ENCODE measurements at places on chromosomes 2 and 18.

DNA sequence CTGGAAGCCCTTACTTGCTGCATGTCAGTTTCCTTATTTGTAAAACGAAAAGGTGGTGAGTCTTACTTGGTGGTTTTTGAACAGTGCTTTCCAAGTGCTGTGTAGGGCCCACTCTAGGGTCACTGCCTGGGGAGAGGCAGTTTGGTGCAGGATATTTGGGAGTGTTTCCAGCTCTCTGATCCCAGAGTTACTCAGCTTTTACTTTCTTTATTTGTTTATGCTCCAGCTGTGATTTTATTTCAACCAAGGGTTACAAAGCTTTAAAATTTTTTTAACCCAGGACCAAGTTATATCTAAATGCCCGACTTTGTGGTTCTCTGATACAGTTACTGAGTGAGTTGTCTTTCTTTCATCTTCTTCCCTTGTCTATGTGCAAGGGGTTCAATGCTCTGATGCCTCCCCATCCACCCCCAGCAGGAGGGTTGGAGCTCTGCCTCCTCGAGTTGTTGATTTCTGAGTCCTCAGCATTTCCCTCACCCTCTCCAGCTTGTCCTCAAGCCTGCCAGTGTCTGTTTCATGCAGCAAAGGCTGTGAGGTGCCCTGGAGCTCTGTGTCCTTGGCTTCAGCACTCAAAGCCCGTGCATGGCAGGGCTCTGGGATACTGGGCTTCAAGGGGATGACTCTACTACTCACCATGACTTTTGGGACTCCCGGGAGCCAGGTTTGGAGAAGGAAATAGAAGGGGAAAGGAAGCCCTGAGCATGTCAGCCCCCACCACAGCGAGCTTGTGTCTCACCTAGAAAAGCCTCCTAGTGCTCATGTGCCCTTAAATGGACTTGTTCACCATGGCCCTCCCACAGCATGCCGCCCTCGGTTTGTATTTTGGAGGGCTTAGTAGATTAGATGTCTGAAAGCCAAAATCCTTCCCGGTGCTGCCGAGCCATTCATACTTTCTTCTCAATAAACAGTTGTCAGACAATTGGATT lies 236.8 kb downstream of the SETBP1 start:
- no peak for DNase-seq

DNA sequence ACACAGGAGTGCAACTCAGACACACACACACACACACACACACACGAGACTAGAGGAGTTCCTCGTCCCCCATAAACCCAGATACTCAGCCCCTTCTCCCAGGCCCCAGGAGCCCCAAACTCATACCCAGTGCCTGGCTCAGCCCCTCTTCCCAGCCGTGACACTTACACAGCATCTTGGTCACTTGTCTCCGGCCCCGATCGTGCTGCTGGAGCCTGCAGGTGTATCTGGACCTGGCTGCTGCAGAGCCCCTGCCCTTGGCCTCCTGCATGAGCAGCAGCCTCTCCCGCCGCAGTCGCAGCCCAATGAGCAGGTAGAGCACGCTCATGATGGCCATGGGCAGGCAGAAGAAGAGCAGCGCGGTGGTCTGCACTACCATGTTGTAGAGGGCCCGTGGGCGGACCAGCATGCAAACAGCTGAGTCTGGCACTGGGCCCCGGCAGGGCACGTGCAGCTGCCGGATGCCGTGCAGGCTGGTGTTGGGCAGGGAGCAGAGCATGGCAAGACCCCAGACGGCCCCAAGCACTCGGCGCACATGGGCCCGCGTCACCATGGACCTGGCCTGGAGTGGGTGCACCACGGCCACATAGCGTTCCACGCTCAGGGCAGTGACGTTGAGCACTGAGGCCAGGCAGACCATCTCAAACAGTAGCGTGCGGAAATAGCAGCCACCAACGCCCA lies 2.1 kb downstream of the NMUR1 start:
- DNase-seq: no peak

GRCh38 chr18:68693091-68693815 lies 21.7 kb downstream of the TMX3 start:
- no peak for DNase-seq

DNA sequence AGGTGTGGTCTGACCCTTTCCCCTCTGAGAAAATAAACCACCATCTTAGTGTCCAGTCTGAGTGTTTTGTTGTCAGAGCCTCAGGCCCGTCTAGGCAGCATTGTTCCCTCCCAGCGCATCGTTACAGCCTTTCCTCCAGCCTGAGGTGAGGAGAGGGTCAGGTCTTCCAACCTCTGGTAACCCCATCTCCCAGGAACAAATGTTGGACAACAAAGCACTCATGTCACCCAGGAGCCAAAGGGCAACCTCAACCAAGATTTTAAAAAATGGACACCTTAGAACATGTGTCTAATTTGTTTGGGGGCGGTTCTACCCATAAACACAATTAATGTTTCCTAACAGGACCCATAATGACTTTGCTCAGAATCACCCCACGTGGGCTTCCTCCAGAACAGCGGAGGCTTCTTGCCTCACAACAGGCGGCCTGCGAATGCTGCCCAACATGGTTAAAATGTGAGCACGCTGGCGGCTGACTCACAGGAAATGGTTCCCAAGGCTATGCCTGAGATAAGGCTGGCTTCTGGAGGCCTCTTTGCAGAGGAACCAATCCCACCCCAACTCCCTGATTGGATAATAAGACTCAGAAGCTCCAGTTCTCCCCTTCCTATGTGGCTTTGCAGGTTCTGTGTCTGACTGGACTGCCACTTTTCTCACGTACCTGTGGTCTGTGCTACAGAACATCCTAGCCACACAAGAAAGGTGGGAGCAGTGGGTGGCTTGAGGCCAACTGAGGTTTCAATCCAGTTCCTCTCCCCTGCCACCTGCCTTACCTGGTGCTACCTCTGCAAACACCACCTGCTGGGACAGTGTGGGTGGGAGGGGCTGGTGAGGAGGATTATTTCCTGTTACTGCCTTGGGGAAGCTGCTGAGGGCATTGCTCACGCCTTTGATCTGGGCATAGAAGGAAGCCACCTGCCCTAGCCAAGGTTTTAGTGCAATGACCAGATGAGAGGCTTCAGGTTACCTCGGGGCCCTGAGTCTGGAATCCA lies 108.8 kb downstream of the B3GNT2 start:
- DNase-seq: peak; percentile 23

DNA sequence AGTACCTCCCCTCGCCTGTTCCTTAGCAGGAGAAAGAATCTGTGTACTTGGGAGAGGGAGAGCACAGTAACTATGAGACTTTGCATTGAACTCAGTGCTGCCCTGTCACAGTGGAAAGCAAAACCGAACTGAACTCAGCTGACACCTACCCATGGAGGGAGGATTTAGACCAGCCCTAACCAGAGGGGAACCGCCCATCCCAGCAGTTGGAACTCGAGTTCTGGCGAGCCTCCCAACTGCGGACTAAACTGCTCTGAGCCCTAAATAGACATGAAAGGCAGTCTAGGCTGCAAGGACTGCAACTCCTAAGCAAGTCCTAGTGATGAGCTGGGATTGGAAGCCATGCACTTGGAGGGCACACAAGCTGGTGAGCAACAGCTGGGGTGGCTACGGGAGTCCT lies 110.4 kb downstream of the GRB14 start:
- DNase-seq: no peak

DNA sequence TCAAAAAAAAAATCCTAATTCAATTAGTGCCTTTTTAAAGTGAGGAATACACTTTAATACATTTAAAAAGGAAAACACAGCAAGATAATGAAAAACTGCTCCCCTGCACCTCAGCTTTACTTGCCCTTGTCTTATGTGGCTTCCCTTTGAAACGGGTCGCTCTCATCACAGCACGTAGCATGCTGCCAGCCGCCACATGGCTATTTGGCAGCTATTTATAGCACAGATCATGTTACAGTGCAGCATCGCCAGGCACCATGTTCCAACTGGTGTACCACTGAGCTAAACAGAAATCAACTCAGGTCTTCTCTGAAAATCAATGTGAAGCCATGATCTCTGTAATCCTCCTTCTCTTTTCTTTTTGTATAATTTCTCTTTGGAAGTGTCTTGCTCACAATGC lies 65.1 kb downstream of the TMEM182 start:
- DNase-seq: no peak
